ENCODE measurements at places on chromosomes 3 and 15.
A peak's percentile ranks its signal among the peaks of the same experiment; 100 is the strongest.

DNA sequence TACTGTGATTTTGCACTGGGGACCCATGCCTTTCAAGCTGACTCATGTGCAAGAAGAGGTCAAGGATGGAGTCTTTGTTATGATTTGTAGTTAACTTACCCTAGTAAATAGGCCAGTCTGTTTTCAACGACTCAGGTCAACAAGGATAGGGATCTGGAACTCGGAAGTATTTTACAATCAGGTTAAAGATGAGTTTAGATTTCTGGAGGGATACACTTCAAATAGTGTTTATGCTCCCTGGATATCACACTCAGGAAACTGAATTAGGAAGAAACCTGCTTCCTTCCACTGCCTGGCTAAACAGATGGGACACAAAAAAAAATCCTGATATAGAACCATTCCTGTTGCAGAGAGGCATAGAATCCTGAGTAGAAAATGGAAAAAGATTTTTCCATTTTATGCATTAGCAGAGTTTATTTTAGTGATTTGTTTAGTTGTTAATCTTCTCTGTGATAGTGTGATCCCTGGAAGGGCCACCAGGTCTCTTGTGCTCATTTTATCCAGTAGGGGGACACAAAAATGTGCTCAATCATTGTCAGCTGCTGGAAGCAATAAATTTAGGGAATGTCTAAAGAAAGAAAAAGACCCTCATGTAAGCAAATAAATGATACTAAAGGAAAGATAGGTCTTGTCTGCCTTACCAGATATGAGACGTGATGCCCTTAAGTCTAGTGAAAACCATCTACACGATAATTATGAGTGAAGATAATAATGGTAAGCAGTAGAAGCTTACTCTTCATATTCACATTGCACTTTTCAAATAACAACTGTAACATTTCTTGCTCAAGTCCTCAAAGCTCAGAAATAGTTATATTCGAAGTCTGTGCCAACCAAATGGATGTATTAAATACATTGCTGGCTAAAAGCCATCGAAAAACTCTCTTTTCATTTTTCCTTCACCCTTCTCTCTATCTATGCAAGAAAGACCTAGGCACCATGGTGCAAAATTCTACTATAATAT is 452.1 kb upstream of the KCNMB2 start:
- no peak for DNase-seq

- DNase-seq: no peak
These were observed 10.0 kb downstream of the WNT7A start for GRCh38 chr3:13869761-13870343.

- no peak for DNase-seq
These were observed 187.4 kb downstream of the ZIC4 start for GRCh38 chr3:147218965-147219364.

- no peak for DNase-seq
These were observed 46.8 kb upstream of the POMGNT2 start for GRCh38 chr3:43152649-43153048.

DNA sequence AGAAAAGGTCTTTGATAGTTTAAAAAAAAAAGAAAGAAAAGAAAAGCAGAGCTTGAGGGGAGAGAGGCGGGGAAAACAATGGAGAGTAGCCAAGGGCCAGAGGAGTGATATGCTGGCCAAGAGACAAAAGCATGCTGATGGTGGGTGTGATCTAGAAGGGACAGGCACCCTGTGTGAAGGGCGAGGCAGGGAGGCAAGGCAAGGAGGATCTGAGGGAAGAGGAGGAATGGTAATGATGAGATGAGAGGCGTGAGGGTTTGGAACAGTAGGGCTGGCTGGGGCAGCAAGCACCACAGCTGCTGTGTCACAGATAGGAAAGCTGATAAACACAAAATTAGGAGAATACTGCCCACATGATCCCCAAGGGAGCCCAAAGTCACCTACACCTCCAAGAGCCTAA is 65.5 kb downstream of the LARS2 start:
- no peak for DNase-seq

DNA sequence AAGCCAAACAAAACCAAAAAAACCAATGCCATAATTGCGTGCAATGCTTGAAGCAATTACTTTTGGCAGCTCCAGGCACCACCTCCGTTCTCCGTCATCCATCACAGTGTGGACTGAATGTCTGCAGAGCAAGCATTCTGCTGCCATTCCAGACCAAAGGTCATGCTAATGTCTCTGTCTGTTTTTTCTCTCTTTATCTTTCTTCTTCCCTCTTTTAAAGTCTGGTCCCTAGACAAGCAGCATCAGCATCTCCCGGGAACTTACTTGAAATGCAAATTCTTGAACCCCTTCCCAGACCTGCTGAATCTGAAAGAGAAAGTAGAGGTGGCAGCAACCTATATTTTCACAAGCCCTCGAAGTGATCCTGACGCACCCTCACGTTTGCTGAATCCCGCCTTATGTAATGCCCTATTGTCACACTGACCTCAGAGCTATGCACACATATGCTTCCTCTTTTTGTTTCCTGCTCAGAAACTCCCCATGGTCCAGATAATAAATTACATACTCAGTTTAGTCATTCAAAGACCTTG is 297.3 kb upstream of the PROK2 start:
- DNase-seq: no peak

- DNase-seq: no peak
These were observed 182.8 kb downstream of the ROBO2 start for GRCh38 chr3:77222701-77223100.

GRCh38 chr3:188421836-188422540 is 268.0 kb downstream of the LPP start:
- DNase-seq: no peak

- peak; percentile 53 for DNase-seq
These were observed 20.2 kb upstream of the DIPK2A start for GRCh38 chr3:143951351-143951971.

GRCh38 chr15:86061581-86061980 is 18.1 kb upstream of the AGBL1 start:
- DNase-seq: no peak

DNA sequence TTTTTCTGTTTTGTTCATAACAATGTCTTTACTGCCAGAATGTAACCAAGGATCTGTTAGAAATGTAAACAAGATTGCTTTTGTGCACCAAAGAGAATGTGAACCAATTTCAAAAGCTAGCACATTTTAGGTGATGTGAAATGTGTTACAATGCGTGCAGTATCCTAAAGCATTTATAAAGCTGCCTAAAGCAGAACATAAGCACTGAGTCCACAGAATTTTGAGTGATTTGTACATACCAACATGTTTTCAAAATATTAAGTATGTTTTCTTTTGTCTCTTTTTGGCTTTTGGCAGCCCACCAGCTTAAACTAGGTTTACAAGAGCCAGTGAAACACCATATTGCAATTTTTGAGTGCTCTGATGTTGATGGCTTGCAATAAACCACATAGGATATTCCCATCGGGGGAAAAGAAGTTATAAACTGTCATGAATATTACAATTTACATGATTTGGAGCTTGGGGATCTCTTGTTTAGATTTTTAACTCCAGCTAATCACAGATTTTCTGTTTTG is 364.0 kb downstream of the ZIC1 start:
- DNase-seq: no peak

DNA sequence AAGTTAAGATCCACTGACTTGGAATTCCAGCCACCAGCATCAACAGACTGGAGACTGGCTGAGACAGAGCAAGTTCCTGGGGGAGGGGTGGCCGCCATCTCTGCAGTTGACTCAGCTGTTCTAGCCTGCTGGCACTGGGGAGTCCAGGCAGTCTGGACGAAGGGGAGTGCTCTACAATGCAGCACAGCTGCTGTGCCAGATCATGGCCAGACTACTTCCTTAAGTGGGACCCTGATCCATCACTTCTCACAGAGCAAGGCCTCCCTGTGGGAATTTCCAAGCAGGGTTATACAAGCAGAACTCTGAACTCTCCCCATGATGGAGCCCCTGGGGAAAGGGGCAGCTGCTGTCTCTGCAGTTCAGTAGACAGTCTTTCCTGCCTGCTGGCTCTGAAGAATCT is 35.2 kb downstream of the PYGO1 start:
- DNase-seq: no peak

DNA sequence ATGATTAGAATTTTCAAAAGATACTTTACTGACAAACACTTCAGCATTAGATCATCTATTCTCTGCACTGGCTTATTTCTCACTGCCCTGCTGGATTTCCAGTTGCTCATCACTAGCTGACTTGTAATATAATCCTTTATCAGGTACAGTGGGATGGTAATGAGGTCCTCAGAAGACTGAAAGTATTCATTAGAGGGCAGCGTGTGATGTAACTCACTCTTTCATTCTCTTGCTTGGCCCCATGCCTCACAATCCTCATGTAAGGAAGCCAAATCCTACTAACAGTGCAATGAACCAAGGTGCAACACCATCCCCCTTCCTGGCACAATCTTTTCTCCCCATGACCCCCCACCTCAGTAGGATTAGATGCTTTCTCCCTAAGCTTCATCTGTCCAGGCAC is 289.9 kb downstream of the CTNNB1 start:
- DNase-seq: no peak

DNA sequence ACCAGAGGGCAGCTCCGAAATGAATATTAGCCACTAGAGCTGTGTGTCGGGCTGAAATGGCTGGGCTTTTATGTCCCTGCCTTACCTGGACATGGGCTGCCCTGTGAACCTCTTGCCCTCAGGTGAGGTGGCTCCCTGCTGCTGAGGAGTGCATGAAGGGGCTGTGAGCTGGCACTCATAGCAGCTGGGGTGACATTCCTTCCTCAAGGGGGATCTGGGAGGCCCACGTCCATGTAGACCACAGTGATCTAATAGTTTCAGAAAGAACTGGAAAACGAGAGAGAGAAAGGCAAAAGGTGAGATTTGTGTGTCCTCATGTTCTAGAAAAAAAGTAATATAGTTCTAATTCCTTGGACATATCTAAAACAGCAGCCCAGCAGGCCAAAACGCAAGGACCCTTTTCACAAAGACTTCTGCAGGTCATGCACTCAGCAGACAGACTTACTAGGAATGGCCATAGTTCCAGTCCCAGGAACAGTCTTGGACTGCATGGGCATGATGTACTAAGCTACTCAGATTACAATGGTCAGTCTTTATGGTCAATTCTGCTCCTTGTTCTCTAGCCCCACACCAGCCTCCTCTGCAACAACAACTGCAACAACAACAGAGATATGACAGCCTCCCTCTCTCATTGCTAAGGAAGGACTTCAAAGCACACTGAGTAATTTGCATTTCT is 10.8 kb upstream of the SLC24A5 start:
- no peak for DNase-seq

GRCh38 chr3:2098398-2099027 is at the start of gene CNTN4:
CNTN4 (plus strand) TSS chr3:2098866.
- DNase-seq: peak; percentile 85

DNA sequence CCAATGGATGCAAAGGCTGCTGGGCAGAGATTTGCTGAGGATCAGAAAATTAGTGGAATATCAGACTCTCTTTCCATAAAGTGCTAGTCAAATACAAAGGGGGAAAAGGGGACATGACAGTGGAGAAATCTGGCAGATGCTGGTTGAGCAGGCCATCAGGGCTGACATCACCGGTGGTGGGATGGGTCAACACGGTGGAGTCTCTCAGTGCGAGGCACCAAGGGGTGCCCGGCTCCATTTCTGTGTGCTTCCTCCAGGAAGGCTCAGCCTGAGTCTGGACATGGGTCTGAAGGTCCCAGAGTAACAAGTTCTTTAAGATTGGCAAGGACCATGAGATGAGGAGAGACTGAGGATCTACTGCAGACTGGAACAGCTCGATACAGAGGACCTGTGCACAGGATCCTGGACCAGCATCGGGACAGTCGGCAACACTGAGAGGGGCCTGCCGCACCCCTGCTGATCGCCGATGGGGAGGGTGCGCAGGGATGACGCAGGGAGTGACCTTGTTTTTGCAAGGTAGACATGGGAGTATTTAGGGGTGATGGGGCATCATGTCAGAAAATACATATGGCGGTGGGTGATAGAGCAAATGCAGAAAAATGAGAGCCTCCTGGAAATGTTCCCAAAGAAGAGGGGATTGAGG is 92.7 kb downstream of the SEC22A start:
- no peak for DNase-seq

DNA sequence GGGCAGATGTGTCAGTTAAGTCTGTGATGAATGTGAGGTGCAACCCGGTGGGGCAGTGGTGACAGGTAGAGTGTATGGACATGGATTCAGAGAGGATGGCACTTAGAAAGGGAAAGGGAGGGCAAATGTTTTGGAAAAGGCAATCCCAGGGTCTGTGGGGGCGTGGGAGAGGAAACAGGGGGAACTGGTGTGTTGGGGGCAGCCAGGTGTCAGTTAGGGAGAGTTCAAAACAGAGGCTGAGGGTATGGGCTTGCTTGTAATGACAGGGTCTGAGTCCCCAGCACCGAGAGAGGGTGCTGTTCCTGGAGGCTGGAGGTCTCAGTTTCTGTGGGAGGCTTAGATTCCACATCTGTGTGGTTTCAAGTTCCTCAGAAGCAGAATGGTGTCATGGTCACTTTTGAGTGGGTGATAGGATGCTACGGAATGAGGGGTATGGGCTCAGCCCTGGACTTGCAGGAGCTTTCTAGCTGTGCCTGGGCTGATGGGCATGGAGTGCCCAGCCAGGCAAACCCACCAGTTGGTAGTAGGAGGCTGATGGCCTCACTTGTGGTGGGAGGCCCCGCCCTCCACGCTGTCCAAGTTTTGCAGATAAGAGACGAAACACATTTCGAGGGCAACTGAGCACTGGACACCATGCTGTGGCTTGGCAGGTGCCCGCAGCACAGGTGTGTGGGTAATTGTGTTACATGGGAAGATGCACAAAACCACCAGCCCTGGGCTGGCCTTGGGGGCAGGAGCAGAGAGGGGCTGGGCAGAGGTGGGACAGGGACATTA is 209.4 kb downstream of the RPLP1 start:
- DNase-seq: no peak

DNA sequence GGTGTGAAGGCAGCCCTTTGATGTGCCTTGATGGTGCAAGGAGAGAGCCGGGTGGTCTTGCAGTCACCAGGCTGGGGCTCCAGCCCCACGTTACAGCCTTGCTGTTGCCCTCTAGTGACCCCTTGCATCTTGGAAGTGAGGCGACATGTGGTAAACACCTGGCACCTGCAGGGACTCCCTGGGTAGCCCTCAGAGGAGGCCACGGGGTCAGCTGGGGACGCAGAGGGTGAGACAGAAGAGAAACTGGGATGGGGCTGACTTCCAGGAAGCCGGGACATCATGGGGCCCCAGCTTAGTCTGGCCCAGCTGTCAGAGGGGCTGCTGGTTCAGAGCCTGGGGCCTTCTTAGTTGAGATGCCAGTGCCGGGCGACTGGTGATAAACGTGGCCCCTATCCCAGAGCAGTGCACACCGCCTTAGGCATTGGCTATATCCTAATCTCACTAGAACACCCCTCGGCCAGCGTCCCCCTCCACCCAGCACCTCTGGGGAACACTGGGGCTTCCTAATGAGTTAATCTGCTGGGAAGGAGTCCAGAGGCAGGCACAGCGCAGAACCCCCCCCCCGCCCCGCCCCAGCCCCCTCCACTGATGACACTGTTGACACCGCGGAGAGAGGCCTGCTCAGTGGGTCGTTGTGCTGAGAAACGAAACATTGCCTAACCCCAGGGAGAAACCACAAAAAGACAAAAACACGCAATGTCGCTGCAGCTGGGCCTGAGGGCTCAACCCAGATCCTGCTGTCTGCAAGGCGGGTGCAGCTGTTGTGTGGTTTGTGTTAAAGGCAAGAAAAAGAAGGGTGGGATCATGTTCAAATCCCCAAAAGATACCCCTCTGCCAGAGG is 60.5 kb upstream of the KLF13 start:
- DNase-seq: no peak

- DNase-seq: no peak
These were observed 3.4 kb downstream of the GXYLT2 start for GRCh38 chr3:72891053-72891855.

- no peak for DNase-seq
These were observed 241.9 kb upstream of the ST8SIA2 start for GRCh38 chr15:92151741-92152140.
